Spleen (tissue), 13 donors: ENCODE measurements at places on chromosomes 2 and 18. TPM values are rescaled to one million over a fixed set of nuclear protein-coding genes. Genes with fewer than 3 reads are reported as not detected.

The ICOS gene
- polyA plus RNA-seq = 1.2 TPM

The ATF2 gene
- polyA plus RNA-seq = 18.1 TPM

The BMP10 gene
- polyA plus RNA-seq = not detected

The HOXD10 gene
- polyA plus RNA-seq = 0.06 TPM

The PLB1 gene
- 3.8 TPM for polyA plus RNA-seq

The SPATS2L gene
- polyA plus RNA-seq = 30.4 TPM

The DCDC2C gene
- 0.03 TPM for polyA plus RNA-seq

The TUBA3D gene
- polyA plus RNA-seq = not detected

The NYAP2 gene
- polyA plus RNA-seq = not detected

The CCDC150 gene
- polyA plus RNA-seq = 1.3 TPM

The C1QL2 gene
- polyA plus RNA-seq = not detected

The BOD1L2 gene
- polyA plus RNA-seq = not detected

The EVX2 gene
- polyA plus RNA-seq = not detected

The SIX3 gene
- 0.03 TPM for polyA plus RNA-seq

The EMILIN2 gene
- polyA plus RNA-seq = 7.5 TPM

The LRRTM4 gene
- polyA plus RNA-seq = 0.09 TPM

The SLC66A2 gene
- 53.9 TPM for polyA plus RNA-seq

The SFTPB gene
- polyA plus RNA-seq = 2.1 TPM

The SERPINB3 gene
- not detected for polyA plus RNA-seq

The PAX8 gene
- polyA plus RNA-seq = 0.08 TPM

The VIT gene
- 0.11 TPM for polyA plus RNA-seq

The DDX18 gene
- polyA plus RNA-seq = 24.0 TPM

The TLX2 gene
- not detected for polyA plus RNA-seq

The ABCG5 gene
- 0.05 TPM for polyA plus RNA-seq

The MARCO gene
- polyA plus RNA-seq = 4.8 TPM

The RAB12 gene
- polyA plus RNA-seq = 26.0 TPM

The PRPF40A gene
- 17.0 TPM for polyA plus RNA-seq

The RGPD3 gene
- 0.22 TPM for polyA plus RNA-seq

The IL36B gene
- polyA plus RNA-seq = not detected

The YPEL5 gene
- 73.1 TPM for polyA plus RNA-seq

The IGFBP2 gene
- polyA plus RNA-seq = 61.3 TPM

The FOXD4L1 gene
- 0.13 TPM for polyA plus RNA-seq

The CHRND gene
- polyA plus RNA-seq = not detected

The C2orf49 gene
- polyA plus RNA-seq = 4.3 TPM

The VWC2L gene
- not detected for polyA plus RNA-seq
